ENCODE measurements at places on chromosomes 6 and 20. TPM values are rescaled to one million over a fixed set of nuclear protein-coding genes. Genes with fewer than 3 reads are reported as not detected.

MBOAT1 gene
- total RNA-seq: 20.9 TPM

DNA sequence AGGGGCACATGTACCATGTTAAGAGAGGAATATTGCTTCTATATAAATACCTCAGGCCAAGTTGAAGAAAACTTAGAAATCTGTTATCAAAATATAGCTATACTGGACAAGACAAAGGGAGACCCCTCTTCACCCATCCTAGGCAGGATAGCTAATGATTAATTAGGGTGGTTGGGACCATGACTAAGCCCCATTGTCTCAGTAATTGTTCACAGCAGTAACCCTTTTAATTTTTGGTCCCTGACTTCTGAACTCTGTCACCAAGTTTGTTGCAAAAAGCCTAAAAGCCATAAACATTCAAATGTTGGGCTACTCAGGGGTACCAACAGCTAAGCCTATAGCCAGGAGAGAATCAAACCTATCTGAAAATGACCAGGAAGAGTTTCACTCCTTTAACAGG is 19.2 kb upstream of the BTN3A2 start:
- peaks cover 4% of the 10 kb centered on the region for H3K4me1 ChIP-seq
- H3K27ac ChIP-seq: no peak overlapping the region
- no peaks in the 10 kb centered on the region for H3K27me3 ChIP-seq
- H3K4me3 ChIP-seq: no peak overlapping the region

SPEF1 gene
- total RNA-seq: 1.3 TPM

DNA sequence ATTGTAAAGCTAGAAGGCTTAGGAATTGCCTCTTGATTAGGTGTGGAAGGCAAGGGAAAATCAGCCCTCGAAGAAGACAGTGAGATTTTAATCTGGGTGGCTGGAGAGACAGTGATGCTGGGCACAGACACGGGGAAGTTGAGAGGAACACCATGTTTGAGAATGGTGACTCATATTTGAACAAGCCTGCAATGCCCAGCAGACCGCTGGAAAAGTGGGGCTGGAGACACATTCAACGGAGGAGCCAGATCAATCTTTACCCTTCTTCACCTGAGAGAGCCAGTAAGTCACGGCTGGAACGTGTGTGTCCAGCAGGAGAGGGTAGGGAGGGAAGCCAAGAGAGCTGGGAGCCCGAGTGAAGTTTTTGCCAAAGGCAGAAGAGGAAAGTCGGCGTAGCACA is 3.7 kb upstream of the ESR1 start:
- no peak for DNase-seq
- H3K27me3 ChIP-seq: peaks cover 35% of the 10 kb centered on the region
- H3K4me3 ChIP-seq: no peak overlapping the region
- no peak overlapping the region for H3K27ac ChIP-seq
- no peaks in the 10 kb centered on the region for H3K36me3 ChIP-seq

GRCh38 chr6:15941168-15941567 is 187.7 kb upstream of the MYLIP start:
- DNase-seq: no peak
- no peaks in the 10 kb centered on the region for H3K36me3 ChIP-seq
- H3K27me3 ChIP-seq: no peaks in the 10 kb centered on the region
- no peak overlapping the region for H3K27ac ChIP-seq
- H3K4me3 ChIP-seq: no peak overlapping the region

C6orf163 gene
- total RNA-seq: 3.1 TPM

DNA sequence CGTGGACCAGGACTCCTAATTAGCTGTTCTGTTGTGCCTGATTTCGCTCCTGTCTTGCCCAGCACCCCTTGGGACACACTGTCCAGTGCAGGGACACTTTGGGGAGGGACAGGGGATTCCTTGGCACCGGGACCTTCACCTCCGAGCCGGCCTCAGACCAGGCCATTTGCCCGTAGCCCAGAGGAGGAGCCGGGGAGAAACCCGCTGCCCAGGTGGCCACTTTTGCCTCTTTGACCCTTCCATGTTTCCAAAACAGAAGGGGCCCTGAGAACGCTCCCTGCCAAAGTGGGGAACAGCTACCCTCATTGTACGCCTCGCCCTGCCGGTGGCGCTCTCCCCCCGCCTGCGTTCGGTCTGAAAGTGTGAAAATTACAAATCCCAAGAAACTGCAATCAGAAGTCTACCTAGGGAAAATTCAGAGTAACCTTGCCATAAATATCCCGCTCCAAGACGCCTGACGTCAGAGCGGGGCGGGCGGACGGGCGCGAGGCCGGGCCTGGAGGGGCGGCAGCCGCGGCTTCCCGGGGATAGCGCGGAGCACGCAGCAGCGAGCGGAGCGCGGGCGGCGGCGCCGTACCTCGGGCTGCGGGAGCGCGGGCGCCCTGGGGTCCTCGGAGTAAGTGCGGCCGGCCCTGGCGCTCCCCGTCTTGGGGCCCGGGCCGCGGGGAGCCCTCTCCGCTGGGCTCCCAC is at the start of gene DAAM2:
Gene DAAM2 (plus strand): TSS at position 527 of the 690 bp plus-strand sequence. CDS start 63,927 bp downstream, outside the sequence.
- H3K4me1 ChIP-seq: peaks cover 24% of the 10 kb centered on the region
- H3K36me3 ChIP-seq: no peaks in the 10 kb centered on the region
- peak; percentile 66 for DNase-seq
- no peak within 1 kb of the TSS for H3K27ac ChIP-seq
- H3K27me3 ChIP-seq: peaks cover 20% of the 10 kb centered on the region

DNA sequence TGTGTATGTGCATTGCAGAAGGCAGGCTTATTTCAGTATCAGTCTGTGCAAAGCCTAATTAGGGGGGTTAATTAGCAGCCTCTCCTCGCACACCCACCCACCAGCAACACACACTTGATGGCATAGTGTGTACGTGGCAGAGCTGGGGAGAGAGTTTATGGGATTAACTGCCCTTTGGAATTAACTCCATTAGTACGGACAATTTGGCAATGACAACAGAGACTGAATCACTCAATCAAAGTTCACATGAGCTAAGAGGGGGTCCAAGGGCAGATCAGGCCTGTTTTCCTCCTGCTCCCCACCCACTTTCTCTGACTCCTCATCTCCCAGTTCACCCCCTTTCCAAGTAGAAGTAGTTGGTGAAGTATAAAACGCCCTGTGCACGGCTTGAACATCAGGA is 69.5 kb downstream of the LRFN2 start:
- no peaks in the 10 kb centered on the region for H3K36me3 ChIP-seq
- no peak overlapping the region for H3K27ac ChIP-seq
- H3K4me3 ChIP-seq: no peak overlapping the region
- peaks cover 10% of the 10 kb centered on the region for H3K4me1 ChIP-seq

SCUBE3 gene
- total RNA-seq: 0.70 TPM

- H3K4me1 ChIP-seq: no peaks in the 10 kb centered on the region
- no peaks in the 10 kb centered on the region for H3K36me3 ChIP-seq
- no peak overlapping the region for H3K4me3 ChIP-seq
These were observed 19.2 kb upstream of the RIPOR3 start for GRCh38 chr20:50710492-50711063.

PDYN gene
- total RNA-seq: 0.47 TPM

GRCh38 chr6:127966616-127967015 is 65.8 kb upstream of the THEMIS start:
- H3K27me3 ChIP-seq: no peaks in the 10 kb centered on the region
- no peaks in the 10 kb centered on the region for H3K4me1 ChIP-seq
- DNase-seq: no peak
- no peak overlapping the region for H3K27ac ChIP-seq
- H3K36me3 ChIP-seq: no peaks in the 10 kb centered on the region

DNA sequence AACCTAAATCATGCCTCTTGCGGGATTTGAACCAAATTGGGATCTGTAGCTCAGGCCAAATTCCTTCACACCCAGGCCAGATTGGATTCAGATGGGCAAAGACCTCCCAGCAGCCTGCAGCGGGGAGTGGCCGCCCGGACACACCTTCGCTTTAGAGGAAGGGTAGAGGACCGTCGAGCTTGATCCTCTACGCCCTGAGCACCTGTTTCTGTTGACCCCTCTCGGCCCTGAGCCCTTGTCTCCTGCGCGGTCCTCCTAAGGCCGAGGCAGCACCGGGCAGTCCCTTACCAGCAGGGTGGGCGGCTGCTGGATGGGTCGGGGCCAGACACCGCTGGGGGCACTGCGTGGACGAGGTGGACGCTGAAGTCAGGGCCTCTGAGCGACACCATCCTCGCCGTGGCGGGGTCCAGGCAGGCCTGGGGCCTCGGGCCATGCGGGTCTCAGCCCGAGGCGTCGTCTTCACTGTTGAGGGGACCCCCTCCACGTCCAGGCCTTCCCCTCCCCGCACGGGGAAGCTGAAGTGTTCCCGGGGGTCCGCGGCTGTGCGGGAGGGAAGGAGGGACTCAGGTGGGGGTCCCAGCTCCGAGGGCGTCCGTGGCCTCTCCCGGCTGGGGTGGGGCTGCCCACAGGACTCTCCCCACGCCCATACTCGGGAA is 114.8 kb downstream of the SMOC2 start:
- H3K4me3 ChIP-seq: no peak overlapping the region
- no peaks in the 10 kb centered on the region for H3K27me3 ChIP-seq
- no peaks in the 10 kb centered on the region for H3K4me1 ChIP-seq
- H3K36me3 ChIP-seq: no peaks in the 10 kb centered on the region

GRCh38 chr20:61801857-61802442 is 263.7 kb downstream of the TAF4 start:
- no peak overlapping the region for H3K27ac ChIP-seq
- no peak for DNase-seq
- no peak overlapping the region for H3K4me3 ChIP-seq
- H3K4me1 ChIP-seq: no peaks in the 10 kb centered on the region

DNA sequence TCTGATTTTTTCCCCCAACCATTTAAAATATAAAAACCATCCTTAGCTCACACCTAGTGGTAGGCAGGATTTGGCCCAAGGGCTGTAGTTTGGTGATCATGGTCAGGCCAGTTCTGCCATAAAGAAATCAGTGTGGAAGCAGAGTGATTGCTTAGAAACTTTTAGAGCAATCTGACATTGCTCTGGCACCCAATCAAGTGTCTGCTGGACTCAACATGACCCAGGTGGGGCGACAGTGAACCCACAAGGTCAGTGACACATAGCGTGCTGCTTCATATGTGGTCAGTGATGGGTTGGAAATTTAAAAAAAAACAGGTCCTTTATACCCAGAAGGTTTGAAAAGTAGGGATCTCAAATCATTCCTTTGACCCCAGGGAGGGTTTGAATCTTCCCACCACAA is 107.9 kb downstream of the BANF2 start:
- no peaks in the 10 kb centered on the region for H3K27me3 ChIP-seq
- no peak overlapping the region for H3K4me3 ChIP-seq
- peaks cover 9% of the 10 kb centered on the region for H3K4me1 ChIP-seq
- no peak overlapping the region for H3K27ac ChIP-seq
- peak; percentile 9 for DNase-seq

DNA sequence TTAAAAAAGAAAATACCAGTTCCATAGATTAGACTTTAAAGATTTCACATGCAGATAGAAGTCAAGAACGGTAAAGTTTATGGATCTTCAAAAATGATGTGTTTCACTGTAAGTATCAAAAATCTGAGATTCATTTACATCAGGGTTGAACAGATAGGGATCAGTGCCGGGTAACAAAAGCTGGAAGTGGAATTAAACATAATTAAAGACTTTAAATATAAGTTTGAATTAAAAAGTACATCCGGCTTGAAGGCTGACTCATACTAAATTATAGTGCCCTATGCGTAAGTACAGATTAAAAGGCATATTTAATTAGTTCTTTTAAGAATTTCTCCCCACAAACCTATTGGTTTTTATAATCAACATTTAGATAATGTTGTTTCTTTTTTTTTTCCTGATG is 312.7 kb downstream of the PRL start:
- H3K27me3 ChIP-seq: peaks cover 11% of the 10 kb centered on the region
- DNase-seq: no peak
- H3K36me3 ChIP-seq: no peaks in the 10 kb centered on the region
- no peaks in the 10 kb centered on the region for H3K4me1 ChIP-seq
- no peak overlapping the region for H3K4me3 ChIP-seq

DNA sequence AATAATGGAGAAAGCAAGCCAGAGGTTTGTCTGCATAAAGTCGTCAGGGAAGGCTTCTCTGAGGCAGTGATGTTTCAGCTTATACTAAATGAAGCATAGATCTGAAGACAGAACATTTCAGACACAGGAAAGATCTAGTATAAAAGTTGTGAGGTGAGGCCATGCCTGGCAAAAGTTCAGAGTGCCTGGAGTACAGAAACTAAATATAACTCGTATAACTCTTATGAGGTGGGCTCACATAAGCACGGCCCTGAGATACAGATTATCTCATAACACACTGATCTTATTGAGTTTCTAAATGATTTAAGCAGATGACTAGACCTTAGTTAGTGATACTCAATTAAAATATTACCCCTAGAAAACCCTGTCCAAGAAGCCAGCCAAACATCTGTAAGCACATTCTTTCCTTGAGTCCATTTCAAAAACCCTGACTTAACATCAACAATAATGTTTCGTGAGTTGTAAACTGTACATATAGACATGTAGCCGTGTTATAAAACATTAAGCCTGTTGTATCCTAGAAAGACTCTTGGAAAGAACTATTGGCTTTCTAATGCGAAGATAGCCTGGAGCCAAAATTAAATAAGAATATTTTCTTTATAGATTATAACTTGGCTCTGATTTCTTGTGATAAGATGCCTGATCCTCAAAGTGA is 667.6 kb downstream of the TENT5A start:
- peaks cover 4% of the 10 kb centered on the region for H3K4me1 ChIP-seq
- no peaks in the 10 kb centered on the region for H3K27me3 ChIP-seq
- no peak overlapping the region for H3K4me3 ChIP-seq
- H3K36me3 ChIP-seq: no peaks in the 10 kb centered on the region

- H3K36me3 ChIP-seq: no peaks in the 10 kb centered on the region
- no peak overlapping the region for H3K4me3 ChIP-seq
- H3K27me3 ChIP-seq: no peaks in the 10 kb centered on the region
- no peaks in the 10 kb centered on the region for H3K4me1 ChIP-seq
- no peak overlapping the region for H3K27ac ChIP-seq
These were observed 67.1 kb upstream of the NOTCH4 start for GRCh38 chr6:32290886-32291450.

All from GM23338 (cell line).